ENCODE measurements at places on chromosomes 2 and 18.

DNA sequence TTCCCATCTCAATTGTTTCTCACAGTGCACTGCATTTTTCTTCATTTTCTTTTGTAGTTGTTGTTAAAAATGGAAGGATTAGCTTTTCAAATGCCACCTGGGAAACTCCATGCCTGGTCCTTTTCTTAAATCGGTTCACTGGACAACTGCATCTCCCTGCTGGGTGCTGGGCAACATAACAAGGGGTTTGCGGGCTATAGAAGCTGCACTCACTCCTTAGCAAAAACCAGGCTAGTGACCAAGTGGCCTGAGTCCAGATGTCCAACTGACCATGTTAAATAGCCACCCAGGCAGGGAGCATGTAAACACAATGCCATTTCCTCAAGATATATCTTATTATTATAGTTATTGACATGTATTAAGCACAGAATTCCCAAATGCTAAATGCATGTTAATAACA is 264.9 kb downstream of the ICOS start:
- DNase-seq, result no peak

- DNase-seq, result no peak
Measured at GRCh38 chr2:119486886-119487285, 37.4 kb downstream of the SCTR start.

- no peak for DNase-seq
Measured at GRCh38 chr2:47897883-47898731, 8.2 kb downstream of the FBXO11 start.

- DNase-seq, result no peak
Measured at GRCh38 chr2:121748202-121748601, 7.2 kb upstream of the TSN start.

DNA sequence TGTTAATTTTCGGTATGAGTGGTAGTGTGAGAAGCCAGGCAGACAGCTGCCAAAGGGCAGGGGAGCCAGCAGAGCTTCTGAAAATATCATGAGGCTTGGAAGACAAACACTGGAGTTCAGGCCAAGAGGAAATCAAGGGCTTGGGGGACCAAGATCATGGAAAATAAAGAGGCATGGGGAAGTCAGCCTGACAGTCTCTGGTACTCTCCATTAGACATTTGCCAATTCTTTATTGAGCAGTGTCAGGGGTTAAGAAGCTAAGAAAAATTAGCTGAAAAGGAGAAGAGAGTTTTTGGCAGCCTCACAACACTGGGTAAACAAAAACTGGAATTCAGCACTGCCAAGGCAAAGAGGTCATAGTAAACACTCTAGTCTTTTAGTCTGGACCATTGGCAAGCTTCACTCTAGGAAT is 612.7 kb downstream of the EPHA4 start:
- DNase-seq, result no peak

DNA sequence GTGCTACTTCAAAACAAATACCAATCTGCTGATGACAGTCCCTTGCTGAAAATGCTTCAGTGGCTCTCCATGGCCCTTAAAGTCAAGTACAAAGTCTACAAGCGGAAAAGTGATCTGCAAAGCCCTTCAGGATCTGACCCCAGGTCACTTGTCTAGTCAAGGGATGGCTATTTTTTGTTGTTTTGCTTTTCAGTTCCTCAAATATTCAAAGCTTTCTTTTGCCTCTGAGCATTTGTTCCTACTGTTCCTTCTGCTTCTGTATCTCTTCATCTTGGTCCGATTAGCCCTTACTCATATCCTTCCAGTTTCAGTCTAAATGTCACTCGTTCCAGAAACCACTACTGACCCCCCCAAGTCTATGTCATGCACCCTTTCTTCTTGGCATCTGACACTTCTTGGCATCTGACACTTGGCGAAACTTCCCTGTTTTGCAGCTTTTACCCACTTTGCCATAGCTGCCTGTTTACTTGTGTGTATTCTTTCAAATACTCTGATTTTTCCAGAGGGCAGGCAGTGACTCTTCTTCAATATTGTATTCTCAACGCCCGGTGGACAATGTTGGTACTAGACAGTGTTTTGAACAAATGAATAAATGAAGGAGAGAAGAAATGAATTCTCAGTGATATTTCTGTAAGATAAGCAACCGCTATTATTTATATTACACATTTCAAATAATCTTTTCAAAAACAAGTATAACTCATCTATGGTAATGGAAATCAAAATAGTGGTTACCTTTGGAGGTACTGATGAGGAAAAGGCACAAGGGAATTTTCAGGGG is 175.9 kb upstream of the FN1 start:
- DNase-seq, result no peak

- DNase-seq, result no peak
Measured at GRCh38 chr2:66840321-66841002, 405.5 kb downstream of the MEIS1 start.

DNA sequence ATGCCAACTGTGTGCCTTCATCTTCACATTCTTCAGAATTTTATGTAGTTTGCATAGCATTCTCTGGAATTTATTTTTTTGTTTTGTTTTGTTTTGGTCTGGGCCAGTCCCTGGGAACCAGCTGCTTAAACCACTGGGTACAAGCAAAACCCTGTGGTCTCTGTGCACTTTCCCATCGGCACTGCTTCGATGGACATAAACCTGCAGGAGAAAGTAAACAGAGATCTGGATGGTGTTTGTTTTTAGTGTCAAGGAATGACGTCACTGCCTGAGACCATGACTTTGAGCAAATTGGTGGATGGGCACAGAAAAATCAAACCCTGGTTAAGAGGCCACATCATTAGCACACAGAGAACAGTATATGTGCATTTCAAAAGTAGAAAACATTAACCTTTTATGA is 64.7 kb upstream of the RASGRP3 start:
- no peak for DNase-seq

DNA sequence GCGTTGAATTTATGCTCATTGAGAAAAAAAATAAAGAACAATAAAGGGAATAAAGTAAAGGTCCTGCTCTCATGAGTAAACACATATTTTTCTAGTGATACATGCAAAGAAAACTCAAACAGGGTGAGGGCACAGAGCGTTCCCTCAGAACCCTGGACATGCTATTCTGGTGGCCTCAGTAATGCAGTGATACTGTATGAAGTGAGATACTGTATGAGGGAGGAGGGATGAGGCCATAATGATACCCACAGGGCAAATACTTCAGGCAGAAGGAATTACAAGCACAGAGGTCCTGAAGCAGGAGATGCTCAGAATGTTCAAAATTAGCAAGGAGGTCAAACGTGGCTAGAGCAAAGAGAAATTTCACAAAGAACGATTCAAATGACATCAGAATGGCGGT is 28.4 kb upstream of the RNU4ATAC start:
- no peak for DNase-seq

DNA sequence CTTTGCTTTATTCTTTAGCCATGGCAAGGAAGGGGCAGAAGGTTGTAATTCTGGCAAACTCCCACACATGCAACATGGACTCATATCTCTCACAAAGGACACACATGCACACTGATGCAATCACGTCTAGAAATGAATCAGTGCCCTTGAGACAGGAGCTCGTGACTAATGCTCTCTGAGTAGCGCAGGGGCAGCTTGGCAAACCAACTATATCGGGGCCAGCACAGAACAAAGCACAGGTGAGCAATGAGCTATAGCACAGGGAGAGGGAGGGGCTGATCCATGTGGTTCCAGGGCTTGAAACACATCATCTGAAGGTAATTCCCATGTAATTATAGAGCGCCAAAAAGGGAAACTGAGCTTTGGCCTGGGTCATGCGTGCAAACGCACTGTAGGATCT is 165.2 kb upstream of the KLF7 start:
- no peak for DNase-seq

- DNase-seq, result no peak
Measured at GRCh38 chr2:115584507-115584906, 1142.1 kb downstream of the DPP10 start.

DNA sequence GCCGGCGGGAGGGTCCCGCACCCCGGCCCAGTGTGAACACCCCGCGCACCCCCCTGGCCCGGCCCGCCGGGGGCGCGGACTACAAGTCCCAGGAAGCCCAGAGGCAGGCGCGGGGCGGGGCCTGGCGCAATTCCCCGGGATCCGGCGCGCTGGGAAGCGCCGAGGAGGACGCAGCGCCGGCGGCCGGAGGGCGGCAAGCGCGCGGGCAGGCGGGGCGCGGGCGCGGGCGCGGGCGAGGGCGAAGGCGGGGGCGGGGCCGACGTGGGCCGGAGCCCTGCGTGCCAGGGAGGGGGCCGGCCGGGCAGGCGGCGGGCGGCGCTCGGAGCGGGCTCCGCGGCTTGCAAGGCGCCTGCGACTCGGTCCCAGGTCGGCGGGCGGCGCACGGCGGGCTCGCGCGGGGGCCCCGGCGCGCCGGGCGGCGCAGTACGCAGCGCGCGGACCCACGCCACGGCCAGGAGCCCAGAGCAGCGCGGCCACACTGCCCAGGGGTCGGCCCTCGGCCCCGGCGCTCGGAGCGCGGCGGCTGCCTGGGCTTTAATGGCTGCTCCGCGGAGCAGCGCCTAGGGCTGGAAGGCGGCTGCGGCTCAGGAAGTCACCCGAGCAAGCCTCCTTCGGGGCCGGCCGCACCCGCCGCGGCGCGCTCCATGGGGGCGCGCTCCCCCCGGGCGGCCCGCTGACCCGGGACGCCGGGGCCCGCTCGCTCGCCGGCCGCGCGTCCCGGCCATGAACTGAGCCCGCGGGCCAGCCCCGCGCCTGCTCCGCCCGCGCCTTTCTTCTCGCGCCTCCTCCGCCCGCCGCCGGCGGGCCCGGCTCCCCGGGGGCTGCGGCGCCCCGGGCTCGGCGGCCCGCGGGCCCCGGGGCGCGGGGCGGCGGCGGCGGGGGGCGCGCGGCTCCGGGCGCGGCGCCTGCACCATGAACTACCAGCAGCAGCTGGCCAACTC is at the start of gene AGAP1:
AGAP1 (plus strand) TSS at position 269 of the 941 bp plus-strand sequence.
- peak; percentile 44 for DNase-seq

DNA sequence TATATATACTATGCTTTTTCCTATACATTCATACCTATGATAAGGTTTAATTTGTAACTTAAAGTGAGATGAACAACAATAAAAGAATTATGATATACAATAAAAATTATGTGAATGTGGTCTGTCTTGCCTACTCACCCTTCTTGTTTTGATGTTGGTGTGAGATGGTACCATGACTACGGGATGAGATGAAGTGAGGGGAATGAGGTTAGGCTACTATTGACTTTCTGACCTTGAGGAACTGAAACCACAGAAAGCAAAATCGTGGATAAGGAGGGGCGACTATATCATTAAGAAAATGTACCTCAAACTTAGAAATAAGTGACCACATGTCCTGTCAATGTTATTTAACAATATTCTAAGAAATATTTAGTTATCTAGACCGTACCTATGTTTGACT is 103.9 kb upstream of the PPP1CB start:
- no peak for DNase-seq

DNA sequence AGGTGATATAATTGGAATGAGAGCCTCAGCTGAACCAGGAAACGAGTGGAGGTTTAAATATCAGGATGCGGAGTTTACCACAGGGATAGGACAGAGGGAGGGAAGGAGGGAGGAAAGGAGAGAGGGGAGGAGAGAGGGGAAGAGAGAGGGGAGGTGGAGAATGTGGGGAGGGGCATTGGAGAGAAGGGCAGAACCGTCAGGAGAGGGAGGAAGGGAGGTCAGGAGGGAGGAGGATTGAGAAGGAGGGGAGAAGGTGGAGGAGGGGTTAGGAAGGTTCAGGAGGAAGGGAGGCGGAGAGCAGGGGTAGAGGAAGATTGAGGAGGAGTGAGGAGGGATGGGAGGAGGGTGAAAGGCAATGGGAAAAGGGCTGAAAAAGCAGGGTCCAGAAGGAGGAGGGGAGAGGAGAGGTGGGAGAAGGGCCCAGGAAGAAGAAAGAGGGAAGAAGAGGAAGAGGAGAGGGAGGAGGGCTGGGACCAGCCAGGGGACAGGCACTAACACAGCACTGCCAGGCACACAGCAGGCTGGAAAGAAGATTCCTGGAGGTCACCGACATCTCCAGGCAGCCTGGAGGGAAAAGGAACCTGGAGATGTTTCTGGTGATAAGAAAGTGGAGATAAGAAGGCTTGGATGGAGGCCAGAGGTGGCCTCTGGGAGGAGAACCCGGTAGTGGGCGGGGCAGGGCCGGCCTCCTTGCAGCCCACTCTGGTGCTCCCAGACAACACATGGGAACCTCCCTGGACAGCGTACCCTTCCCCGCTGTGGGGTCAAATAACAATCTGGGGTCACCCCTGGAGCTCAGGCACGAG is 176.7 kb upstream of the SMAD2 start:
- DNase-seq, result no peak

DNA sequence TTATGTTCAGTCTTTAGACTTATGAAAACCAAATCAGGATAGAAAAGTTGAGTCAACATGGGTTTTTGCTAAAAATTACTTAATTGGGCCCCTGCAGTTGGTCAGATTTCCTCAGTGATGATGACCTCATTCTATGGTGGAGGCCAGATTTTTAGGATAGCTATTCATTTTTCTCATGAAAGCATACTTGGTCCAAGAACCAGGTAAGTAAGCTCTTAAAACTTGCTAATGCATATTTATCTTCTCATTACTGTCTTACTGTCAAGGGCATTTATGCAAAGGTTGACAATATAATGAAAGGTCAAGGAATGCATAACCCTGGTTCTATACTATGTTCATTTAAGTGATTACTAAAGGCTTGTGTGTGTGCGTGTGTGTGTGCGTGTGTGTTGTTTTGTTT is 650.6 kb downstream of the SATB2 start:
- DNase-seq, result no peak

GRCh38 chr2:38524580-38524979 is 78.1 kb downstream of the HNRNPLL start:
- peak; percentile 54 for DNase-seq

GRCh38 chr2:9675415-9676351 is 44.9 kb upstream of the YWHAQ start:
- no peak for DNase-seq

DNA sequence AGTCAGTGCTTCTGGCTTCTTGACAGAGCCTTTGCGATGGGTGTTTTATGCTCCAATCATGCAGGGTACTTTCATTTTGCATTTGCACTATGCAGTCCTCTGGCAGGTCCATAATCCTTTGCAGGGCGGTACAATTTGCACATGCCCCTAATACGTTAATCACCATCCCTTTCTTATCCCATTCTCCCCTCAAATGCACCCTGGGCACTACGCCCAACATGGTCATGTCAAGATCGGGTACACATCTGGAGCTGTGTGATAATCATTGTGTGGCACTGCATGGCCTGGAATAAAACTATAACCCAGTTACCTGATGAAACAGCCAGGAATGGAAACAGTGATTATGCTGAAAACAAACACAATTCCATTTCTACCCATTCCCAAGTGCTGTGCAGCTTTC is 27.7 kb downstream of the LOXHD1 start:
- no peak for DNase-seq

GRCh38 chr2:143974262-143974661 is 545.7 kb downstream of the ZEB2 start:
- no peak for DNase-seq

DNA sequence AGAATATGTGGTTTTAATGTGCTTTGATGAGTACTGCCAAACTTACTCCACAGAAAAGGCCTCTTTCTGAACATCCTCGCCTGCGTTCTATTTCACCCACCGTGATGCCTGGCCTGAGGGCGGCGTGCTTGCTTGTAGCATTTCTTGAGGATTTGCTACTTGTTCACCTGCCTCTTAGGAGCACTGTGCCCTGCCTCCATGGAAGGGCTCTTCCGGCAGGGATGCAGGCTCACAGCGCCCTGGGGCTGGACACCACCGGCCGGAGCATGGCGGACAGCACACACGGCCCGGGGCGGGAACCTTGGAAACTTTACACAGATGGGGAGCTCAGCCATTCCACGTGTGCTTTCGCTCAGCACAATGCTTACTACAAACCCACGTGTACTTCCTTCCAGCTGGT is 37.1 kb downstream of the ANO7 start:
- DNase-seq, result no peak

- no peak for DNase-seq
Measured at GRCh38 chr2:7450833-7451190, 533.6 kb downstream of the RNF144A start.

GRCh38 chr2:109174626-109175349 is 45.8 kb downstream of the SH3RF3 start:
- DNase-seq, result no peak
